ENCODE measurements at places on chromosomes 7 and 10.

GRCh38 chr7:47346377-47346914 is 235.5 kb downstream of the TNS3 start:
- H3K4me3 ChIP-seq: no peak overlapping the region
- H3K4me1 ChIP-seq: no peaks in the 10 kb centered on the region
- no peaks in the 10 kb centered on the region for H3K27me3 ChIP-seq
- no peaks in the 10 kb centered on the region for H3K36me3 ChIP-seq
- DNase-seq: no peak

DNA sequence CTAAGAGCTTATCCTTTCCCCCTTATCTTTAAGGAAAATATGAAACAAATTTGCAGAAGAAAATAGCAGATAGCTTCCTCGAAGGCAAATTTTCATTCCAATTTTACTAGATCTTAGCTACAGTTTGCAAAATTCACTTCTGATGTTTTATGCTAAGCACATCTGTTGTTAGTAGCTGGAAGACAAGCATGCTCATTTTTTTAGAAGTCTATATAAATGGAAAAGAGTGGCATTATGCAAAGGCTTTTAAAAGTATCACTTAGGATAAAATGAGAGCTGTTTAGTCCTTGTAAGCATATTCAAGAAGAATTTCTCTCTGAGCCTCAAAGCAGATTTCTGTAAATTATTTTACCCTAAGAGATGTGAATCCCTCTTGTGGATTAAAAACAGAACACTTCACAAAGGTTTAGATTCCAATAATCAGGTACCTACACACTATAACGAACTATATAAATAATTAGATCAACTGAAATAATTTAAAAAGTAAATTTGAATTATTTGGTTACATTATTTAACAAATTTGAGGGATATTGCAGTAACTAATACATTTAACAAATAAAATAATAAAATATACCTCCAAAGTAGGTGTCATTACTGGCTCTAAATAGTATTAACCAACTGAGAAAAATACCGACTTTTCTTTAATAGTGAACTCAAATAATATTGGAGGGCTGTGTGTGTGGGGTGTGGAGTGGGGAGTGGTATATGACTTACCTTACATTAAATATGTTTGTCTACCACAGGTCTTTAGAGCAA is 307.1 kb downstream of the SEMA3D start:
- H3K27ac ChIP-seq: no peak overlapping the region
- no peak for DNase-seq
- H3K36me3 ChIP-seq: no peaks in the 10 kb centered on the region
- H3K27me3 ChIP-seq: no peaks in the 10 kb centered on the region

DNA sequence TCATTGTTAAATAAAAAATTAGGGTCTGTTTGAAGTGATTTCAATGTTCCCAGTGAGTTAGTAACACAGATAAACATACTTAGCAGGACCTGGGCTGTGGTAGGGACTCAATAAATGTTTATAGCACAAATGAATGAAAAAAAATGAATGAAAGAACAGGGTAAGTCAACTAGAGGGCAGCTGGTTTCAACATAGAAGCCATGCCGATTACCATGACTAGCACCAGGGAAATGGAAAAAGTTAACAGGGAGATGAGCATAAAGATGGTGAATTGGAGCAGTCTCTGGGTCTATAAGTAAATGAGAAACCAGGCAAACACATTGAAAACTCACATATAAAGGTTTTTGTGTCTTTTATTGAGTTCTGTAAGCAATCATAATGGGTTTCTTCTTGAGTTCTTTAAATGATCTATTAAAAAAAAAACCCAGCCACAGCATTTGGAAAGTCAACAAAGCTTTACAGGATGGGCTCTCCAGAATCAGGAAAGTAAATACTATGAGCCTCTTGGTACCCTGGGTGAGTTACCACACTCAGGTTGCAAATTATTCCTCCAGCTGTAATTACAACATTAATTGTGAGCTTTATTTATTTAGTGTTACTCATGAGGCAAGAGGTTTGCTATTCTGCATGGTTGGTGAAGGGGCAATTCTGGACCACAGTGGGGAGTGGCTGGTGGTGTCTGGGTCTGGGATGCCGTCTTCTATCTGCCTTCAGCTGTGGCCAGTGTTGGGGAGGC is 46.1 kb upstream of the MTPN start:
- no peaks in the 10 kb centered on the region for H3K36me3 ChIP-seq
- no peaks in the 10 kb centered on the region for H3K27me3 ChIP-seq
- H3K27ac ChIP-seq: no peak overlapping the region

GRCh38 chr7:115406219-115406618 is 484.3 kb downstream of the MDFIC start:
- H3K27ac ChIP-seq: no peak overlapping the region
- H3K4me1 ChIP-seq: no peaks in the 10 kb centered on the region

- no peak overlapping the region for H3K27ac ChIP-seq
- no peaks in the 10 kb centered on the region for H3K36me3 ChIP-seq
- H3K27me3 ChIP-seq: no peaks in the 10 kb centered on the region
- H3K4me1 ChIP-seq: no peaks in the 10 kb centered on the region
- no peak for DNase-seq
Observed at GRCh38 chr7:114273218-114273617, 141.4 kb upstream of the FOXP2 start.

- H3K27me3 ChIP-seq: no peaks in the 10 kb centered on the region
- H3K4me1 ChIP-seq: no peaks in the 10 kb centered on the region
- H3K27ac ChIP-seq: no peak overlapping the region
- no peak for DNase-seq
- no peaks in the 10 kb centered on the region for H3K36me3 ChIP-seq
- H3K4me3 ChIP-seq: no peak overlapping the region
Observed at GRCh38 chr7:50866343-50867033, 83.8 kb upstream of the GRB10 start.

GRCh38 chr7:40371806-40372440 is 237.1 kb downstream of the SUGCT start:
- H3K4me3 ChIP-seq: no peak overlapping the region
- H3K27ac ChIP-seq: no peak overlapping the region
- no peaks in the 10 kb centered on the region for H3K36me3 ChIP-seq
- no peak for DNase-seq
